ENCODE measurements at places on chromosomes 1 and 21.
A peak's percentile ranks its signal among the peaks of the same experiment; 100 is the strongest.

GRCh38 chr1:243748706-243749283, 101.2 kb downstream of the AKT3 start:
- peak; percentile 69 for DNase-seq

DNA sequence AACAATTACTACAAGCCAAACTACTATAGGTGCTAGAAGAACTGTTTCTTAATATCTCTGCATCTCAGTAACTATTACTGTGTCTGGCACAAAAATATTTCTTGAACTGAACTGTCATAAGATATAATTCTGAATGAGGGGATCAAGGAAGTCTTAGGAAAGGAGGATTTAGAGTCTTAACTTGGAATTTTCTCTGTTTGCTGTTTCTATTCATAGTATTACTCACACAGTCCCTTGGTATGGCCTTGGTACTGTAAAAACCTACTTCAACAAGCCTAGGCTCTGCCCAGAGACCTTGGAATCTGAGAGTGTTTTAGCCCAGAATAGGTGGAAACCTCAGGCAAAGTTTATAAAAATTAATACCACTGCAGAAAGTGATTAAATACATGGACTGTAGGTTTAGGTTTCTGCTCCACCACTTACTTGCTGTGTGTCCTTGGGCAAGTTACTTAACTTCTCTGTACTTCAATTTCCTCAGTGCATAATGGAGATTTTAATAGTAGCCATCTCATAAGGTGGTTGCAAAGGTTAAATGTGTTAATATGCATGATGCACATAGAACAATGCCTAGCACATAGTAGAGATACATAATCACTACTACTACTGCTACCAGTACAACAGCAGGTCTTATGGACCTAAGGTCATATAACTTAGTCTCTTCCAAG, 87.4 kb upstream of the NFIA start:
- no peak for DNase-seq

- DNase-seq, result no peak
These were observed 9.4 kb downstream of the TRIM45 start for GRCh38 chr1:117112047-117112717.

DNA sequence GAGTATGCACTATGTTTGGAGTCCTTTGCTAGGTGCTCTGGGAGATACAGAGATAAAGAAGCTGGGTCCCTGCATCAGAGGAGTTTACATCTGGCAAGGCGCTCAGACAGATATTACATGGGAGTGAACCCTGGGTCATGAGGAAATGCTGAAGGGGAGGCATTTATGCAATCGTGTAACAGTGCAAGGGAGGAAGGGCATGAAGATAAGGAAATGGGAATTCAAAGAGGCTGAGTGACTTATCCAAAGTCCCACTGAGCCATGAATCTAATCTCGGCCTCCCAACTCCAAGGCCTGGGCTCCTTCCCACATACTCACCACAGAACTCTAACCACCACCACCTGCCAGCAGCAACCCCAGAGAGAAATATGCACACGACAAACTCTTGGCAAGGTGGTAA, 51.6 kb downstream of the FAM163A start:
- no peak for DNase-seq

DNA sequence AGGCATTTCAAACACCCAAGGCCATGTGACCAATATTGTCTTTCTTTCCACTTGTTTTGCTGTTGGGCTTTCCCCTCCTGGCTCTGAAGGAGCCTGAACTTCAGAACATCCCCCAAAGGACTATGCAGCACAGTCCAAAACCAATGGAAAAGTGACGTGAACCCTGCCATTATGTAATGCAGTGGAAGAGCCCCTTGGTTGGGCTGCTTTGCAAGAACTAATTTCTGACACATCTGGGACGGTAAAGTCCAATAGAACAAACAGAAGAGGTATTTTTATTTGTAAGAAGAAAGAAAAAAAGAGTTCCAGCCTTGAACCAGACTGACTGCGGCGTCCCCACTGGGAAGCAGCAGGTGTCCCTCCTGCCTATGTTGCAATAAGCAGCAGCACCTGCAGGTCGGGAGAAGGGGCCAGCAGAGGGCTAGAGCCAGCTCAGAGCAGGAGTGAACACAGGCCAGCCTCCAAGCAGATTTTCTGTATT, 116.7 kb downstream of the CDC7 start:
- DNase-seq, result no peak

GRCh38 chr1:191618181-191618580, 540.1 kb upstream of the RGS18 start:
- no peak for DNase-seq

DNA sequence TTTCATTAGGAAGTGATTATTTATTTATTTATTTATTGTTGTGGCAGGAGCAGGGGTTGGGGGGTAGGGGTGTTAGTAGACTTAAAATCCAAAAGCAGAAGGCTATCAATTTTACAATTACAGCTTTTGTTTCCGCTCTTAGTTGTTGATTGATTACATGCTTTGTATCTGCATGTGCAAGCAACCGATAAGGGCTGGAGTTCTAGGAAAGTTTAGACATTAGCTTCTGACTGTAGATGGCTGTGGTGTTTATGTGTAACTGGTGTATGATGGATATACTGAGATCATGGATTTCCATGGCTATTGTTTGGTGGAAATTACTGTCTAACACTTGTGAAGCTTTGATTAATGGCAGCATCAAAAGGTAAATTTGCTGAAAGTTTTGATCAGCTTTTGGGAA, 2.8 kb downstream of the ST6GALNAC5 start:
- no peak for DNase-seq

DNA sequence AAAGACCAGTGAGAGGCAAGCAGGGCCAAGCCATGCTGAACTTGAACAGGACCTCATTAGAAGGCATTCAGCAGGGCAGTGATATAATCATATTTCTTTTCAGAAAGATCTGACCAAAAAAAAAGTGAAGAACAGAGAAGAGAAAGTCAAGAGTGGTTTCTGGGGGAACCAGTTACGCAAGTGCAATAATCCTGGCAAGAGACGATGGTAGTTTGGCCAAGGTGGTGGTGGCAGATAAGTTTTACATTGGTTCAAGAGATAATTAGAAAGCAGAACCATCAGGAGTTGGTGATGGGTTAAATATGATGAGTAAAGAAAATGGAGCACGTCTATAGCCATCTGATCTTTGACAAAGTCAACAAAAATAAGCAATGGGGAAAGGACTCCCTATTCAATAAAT, 54.3 kb downstream of the ZSWIM5 start:
- DNase-seq, result no peak

- no peak for DNase-seq
These were observed 108.6 kb downstream of the GDAP2 start for GRCh38 chr1:117820694-117821381.

DNA sequence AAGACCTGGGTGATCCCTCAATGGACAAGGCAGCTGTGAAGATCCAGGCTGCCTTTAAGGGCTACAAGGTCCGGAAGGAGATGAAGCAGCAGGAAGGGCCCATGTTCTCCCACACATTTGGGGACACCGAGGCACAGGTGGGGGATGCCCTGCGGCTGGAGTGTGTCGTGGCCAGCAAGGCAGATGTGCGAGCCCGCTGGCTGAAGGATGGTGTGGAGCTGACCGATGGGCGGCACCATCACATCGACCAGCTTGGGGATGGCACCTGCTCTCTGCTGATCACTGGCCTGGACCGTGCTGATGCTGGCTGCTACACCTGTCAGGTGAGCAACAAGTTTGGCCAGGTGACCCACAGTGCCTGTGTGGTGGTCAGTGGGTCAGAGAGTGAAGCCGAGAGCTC, 85.2 kb downstream of the TRIM11 start:
- DNase-seq, result no peak

DNA sequence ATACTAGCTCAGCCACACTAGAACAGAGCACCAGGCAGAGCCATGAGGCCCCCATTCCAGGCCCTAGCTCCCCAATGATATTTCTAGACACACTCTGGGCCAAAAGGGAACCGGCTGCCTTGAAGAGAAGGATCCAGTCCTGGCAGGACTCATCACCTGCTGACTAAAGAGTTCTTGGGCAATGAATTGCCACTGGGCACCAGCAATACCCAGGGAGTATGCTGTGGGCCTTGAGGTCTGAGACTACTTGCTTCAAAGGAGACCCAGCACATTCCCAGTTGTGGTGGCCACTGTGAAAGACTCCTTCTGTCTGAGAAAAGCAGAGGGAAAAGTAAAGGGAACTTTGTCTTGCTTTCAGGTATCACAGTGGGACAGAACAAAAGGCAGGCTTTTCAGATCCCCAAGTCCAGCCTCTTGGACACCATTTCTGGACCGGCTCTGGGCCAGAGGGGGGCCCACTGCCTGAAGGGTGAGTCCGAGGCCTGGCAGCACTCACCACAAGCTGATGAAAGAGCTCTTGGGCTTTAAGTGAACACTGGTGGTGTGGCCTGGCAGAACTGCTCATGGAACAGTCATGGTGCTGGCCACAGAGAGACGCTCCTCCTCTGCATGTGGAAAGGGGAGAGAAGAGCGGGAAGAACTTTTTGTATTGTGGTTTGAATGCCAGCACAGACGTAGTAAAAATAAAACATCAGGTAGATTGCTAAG, 72.5 kb downstream of the CDC42BPA start:
- no peak for DNase-seq

DNA sequence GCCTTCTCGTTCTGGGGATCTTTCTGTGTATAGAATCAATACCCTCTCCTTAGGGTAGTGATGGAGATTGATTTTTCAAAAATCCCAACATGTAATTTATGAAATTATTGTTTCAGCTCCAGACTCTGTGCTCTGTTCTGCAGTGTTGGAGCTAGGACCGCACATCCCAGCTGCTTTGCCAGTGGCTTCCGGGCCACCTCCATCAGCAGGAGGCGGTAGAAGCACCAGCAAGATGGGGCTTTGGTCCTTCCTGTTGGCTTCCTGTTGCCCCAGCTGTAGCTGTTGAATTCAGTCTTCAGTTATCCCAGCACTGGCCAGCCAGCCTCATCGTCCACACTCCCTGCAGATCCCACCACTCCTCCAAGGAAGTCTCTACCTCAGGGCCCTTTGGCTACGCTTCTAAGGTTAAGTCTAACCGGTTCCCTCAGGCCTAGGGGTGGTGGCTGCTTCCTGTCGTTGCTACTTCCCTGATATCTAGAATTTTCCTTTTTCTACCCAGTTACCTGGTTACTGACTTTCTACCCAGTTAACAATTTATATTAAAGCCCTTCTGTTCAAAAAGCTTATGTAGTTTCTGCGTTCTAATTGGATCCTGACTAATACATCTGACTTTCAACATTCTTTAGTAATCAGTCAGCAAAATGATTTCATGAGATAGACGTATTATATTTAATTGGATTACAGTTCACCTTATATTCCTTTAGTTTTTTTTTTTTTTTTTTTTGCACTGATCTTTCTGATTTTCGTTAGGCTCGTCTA, 24.6 kb downstream of the GALNT2 start:
- no peak for DNase-seq

GRCh38 chr1:211517006-211517405, 25.0 kb upstream of the RD3 start:
- no peak for DNase-seq

GRCh38 chr1:118366286-118366685, 181.3 kb upstream of the SPAG17 start:
- DNase-seq, result no peak

GRCh38 chr21:36183144-36183795, 26.6 kb downstream of the DOP1B start:
- DNase-seq, result no peak

DNA sequence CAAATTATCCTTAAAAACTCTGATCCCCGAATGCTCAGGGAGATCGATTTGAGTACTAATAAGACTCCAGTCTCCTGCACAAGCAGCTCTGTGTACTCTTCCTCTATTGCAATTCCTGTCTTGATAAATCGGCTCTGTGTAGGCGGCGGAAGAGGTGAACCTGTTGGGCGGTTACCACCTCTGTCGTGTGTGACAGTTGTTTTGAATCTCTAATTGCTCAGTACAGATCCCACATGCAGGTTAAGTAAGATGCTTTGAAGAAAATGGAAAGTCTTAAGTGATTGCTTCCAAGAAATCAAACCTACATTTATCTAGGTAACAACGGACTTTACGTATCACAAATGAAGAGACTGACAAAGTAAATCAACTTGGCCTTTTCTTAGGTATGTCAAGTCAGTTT, 35.5 kb downstream of the COA6 start:
- peak; percentile 66 for DNase-seq

DNA sequence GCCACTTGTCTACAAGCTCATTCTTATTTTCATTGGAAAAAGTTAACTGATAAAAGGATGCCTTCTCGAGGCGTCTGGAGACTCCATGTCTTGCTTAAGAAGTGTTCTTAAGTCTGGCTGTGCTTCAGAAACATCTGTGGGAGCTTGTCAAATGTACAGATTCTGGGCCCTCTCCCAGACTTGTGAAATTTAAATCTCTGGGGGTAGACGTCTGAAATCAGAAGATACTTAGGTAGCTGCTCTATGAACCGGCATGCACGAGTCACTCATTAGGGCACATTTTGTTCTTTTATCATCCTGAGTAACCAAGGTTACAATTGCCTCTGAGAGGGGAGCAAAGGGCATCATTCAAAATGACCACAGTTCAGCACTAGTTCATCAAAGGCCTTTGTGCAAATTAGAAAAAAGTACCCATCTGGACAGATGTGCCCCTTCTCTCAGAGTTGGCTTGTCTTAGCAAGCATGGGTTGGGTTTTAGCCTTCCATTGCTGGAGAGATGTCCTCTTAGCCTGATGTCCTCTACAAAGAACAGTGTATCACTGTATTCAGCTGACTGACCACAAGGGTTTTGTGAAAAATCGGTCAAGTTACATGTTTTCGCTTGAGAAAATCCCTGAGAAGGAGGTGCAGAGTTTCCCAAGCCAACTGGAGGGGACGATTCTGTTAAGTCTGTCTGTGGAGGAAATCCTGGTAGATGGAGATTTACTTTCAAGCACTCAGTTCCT, 156.9 kb downstream of the ASTN1 start:
- DNase-seq, result no peak

GRCh38 chr21:34227386-34227852, 136.4 kb upstream of the KCNE2 start:
- DNase-seq, result no peak

- no peak for DNase-seq
These were observed 1.9 kb downstream of the CYP2J2 start for GRCh38 chr1:59924653-59925052.

DNA sequence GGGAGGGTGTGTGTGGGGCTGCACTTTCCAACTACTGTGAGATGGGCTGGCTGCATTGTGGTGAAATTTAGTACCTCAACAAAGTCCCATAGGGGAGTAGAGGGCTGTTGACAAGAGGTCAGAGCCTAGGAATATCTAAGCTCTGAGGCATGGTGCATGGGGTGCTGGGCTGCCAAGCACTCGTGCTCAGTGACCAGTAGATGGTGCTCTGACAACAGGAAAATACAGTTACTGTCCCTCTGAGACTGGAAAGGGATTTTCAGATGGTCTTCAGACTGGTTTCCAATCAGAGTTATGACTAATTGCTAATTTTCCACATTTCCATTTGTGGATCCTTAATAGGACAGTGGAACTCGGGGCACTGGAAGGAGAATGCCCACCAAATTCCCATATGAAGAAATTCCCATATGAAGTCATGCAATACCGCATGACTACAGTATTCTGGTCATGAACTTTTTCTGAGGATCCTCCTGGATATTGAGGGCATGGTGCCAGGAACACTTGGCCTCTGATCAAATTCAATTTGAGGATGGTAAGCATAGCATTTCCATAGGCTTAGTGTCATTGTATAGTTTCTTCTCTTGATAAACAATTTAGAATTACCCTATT, 4.1 kb upstream of the CACNA1E start:
- DNase-seq, result peak; percentile 8
